Uterus (tissue), 4 donors: ENCODE measurements at places on chromosomes 3 and 15. TPM values are rescaled to one million over a fixed set of nuclear protein-coding genes. Genes with fewer than 3 reads are reported as not detected.

DNA sequence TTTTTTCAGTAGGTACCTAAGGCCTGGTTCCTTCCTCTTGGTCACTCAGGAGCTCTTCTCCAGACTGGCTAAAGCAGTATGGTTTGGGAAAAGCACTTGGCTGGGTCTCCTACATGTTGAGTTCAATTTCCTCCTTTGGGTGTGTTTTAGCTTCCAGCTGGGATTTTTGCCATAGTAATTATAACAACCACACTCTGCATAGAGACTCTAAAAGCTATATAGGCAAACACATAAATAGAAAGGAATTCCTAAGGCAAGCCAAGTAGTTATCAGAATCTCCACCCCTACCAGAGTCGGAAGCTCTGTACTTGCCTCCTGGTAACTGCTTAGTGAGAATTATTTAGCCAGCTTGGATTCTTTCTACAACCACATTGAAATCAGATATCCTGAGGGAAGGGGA lies 48.6 kb downstream of the FOXL2 start:
- DNase-seq, result no peak

DNA sequence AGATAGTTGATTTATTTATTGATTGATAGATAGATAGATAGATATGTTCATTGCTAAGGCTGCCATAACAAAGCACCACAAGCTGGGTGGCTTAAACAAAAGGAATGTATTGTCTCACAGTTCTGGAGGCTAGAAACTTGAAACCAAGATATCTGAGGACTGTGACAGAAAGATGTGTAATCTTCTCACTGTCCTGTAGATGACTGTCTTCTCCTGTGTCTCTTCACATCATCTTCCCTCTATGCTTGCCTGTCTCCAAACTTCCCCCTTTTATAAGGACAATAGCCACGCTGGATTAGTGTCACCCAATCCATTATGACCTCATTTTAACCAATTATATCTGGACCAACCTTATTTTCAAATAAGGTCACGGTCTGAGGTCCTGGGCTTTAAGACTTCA lies 40.9 kb downstream of the GNB4 start:
- DNase-seq, result no peak

DNA sequence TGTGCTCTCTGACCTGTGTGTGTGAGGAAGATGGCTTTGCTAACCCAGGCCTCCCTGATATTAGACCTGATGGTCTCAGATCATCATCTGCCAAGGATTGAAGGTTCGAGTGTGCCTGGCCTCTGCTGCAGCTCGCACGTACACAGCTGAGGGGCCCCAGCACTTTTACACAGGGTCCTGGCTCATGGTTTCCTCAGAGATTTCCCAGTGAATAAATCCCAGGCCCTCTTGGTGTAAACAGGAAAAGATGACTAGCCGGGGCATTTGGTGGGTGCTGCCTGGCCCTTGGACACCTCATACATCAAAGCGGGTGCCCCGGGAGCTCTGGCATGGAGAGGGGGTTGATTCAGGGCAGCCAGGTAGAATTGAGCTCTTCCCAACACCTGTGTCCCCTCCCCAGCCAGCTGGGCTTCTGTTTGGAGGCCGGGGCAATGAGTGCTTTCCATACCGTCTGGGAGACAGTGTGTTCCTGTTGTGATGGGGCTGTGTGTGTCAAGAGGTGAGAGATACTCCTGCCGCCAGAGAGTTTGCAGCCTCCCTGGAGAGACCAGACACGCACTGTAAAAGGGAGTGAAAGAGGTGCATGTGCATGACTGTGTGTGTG lies 72.5 kb upstream of the TLE3 start:
- DNase-seq, result no peak

DNA sequence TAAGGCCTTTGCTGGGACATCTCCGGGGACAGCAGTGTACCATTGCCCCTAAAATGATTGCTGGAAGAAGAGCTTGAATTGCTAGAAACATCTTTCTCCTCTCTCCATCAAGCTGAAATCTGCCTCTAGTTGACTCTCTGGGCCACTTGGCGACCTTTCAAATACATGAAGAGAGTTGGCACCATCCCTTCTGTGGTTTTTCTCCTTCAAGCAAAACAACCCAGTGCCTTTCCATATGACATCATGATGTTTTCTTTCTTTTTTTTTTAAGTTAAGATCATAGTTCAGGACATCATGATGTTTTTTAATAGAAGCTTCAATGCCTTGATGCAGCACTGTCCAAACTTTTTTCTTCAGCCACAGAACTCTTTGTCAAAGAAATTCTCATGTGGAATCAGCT lies 144.0 kb upstream of the PTPRG start:
- DNase-seq, result no peak

- no peak for DNase-seq
These were observed 272.0 kb downstream of the KLF13 start for GRCh38 chr15:31598620-31599019.

DNA sequence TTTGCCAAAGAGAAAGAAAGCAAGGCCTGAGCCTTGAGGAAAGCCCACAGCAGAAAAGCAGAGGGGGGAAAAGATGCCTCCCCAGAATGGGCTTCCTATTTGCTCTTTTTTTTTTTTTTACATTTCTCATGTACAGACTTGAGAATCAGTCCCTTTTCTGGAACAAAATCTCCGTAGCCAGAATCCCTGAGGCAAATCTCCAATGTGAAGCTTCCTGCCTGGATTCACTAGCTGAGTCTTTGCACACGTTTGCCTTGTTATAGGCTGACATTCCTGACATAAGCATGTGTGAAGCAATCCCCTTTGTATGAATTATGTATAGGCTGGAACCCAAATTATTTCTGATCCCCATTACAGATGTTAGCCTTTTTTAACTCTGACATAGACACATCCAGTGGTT lies 52.2 kb upstream of the ACTL6A start:
- no peak for DNase-seq

DNA sequence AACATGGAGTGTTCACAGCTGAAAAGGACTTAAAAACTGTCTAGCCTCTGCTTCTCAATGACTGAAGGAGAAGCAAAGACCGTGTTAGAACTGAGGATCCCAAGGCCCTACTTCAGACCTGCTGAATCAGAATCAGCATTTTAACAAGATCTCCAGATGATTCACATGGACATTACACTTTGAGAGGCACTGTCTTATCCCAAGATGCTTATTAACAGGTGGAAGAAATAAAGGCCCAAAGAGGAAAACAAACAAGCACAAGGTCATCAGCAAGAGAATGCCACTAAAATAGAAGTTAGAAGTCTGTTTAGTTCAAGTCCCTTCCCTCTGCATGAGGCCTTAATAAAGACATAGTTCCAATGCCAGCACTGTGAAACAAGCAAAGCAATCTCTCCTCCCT lies 191.4 kb upstream of the BCL6 start:
- DNase-seq, result no peak

The LINGO1 gene
- total RNA-seq, result 8.4 TPM

The PDZRN3 gene
- 92.6 TPM for total RNA-seq

The FOXL2NB gene
- total RNA-seq, result 1.3 TPM

The RTP3 gene
- total RNA-seq, result not detected
